ENCODE measurements at places on chromosomes 11 and 22.
A peak's percentile ranks its signal among the peaks of the same experiment; 100 is the strongest.

- DNase-seq: peak; percentile 25
Observed at GRCh38 chr11:123174196-123175183, 20.6 kb downstream of the CLMP start.

GRCh38 chr11:107689317-107690202 lies 22.3 kb downstream of the SLN start:
- DNase-seq: peak; percentile 75

DNA sequence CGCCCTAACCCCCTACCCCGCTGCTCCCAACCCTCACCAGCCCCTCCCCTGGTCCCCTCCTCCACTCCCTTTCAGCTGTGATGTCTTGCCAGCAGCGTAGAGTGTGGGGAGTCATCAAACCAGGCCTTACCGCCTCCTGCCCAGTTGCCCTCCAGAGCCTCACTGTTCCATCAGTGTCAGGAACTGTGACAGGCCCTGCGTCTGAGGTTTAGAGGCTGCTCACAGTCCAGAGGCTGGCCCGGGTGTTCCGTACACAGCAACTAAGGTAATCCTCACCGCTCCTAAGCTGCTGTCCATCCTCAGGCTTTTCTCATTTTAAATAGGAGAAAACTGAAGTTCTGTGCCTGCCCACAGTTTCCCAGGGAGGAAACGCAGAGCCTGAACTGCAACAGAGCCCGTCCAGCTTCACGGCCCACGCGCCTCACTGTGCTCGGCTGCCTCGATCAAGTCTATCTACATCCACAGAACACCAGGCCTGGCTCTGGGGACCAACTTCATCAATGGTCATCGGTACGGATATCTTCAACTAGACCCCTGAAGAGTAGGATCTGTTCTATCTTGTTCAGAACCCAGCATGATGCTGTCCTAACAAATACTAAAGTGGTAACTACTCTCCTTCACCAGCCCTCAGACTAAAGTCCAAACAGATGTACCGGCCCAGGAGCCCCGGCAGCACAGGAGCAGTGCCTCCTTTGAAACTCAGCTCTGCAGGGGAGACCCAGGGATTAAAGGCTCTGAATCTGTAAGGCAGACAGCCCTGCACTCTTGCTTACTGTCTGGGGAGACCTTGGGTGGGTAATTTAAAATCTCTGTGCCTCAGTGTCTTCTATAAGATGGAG lies 10.3 kb downstream of the VPS37C start:
- no peak for DNase-seq

- peak; percentile 68 for DNase-seq
Observed at GRCh38 chr11:3609416-3610265, 32.2 kb downstream of the ART5 start.

DNA sequence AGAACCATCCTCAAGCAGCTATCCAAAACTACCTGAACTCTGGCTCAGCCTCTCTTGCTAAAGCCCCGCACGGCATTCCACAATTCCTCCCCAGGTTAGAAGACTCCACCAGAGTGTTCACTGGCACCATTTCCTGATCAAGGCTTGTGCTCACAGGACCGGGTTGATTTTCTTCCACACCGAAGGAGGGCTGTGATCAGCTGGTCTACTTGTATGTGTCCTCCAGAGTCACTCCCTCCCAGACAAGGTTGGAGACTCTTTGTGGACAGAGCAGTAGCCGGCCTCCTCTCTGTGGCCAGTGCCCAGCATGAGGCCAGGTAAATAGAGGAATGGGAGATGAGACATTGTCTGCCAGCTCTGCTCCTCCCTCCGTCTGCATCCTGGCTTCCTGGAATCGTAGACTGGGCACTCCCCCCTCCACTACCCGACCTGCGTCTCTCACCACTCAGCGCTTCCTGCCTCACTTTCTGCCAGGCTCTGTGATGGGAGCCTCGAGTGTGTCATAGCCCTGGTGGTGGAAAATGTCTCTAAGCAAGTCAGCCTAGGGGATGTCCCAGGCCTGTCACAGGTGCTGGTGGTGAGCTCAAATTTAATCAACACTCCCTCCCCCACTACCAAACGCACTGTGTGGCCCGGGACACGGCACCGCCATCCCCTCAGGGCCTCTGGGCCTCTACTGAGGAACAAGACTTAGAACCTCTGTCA lies 12.5 kb upstream of the TMPRSS6 start:
- DNase-seq: no peak

DNA sequence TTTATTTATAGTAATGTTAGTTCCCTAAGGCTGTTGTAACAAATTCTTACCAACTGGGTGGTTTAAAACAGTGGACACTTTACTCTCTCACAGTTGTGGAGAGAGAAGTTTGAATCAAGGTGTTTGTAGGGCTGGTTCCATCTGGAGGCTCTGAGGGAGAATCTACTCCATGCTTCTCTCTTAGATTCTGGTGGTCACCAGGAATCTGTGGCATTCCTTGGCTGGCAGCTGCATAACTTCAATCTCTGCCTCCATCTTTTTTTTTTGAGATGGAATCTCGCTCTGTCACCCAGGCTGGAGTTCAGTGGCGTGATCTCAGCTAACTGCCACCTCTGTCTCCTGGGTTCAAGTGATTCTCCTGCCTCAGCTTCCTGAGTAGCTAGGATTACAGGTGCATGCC lies 46.3 kb downstream of the LDLRAD3 start:
- peak; percentile 15 for DNase-seq

- no peak for DNase-seq
Observed at GRCh38 chr11:65493367-65494176, 5.3 kb upstream of the MALAT1 start.

DNA sequence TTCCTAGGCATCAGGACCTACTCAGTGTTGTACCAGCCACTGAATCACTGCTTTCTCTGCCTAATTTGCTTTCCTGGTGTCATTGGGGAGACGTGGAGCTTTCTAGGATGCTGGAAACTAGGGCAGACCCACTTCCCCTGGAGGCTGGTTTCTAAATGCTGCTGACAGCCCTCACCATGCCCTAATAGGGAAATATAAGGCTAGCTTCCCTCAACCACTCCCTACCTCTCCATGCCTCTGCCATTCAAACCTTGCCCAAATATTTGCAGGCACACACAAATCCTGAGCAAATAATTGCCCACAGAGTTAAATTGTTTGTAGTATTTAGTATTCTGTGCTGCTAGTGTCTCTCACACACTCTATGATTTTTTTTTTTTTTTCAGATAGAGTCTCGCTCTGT lies 310.2 kb downstream of the DDX10 start:
- no peak for DNase-seq

DNA sequence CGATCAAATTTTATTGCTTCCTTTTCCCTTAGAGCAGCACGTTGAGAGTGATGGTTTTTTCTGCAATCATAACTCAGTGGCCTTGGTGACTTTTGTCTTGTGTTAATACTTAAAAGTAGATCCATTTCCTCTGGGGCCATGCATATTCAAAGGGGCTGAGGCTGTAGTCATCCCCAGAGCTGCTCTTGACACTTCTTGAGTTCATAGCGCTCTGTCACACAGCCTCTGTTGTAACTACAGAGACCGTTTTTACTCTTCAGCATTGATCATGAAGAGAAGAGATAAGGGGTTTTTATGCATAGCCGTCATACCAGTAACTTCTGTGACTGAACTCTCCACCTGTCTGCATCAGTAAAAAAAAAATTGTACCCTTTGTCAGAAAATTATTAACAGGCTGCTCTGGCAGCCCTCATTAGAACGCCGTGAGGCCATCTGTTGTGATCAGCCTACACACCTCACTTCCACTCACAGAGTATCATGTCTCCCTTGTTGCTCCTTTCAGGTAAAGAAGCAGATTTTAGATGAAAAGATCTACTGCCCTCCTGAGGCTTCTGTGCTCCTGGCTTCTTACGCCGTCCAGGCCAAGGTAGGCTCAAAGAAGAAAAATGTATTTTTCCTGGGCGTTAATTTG lies 38.4 kb downstream of the NF2 start:
- DNase-seq: no peak

GRCh38 chr22:50078246-50078645 lies 7.0 kb downstream of the MLC1 start:
- DNase-seq: no peak

- DNase-seq: peak; percentile 0
Observed at GRCh38 chr11:2517016-2517385, 72.2 kb downstream of the KCNQ1 start.

- DNase-seq: no peak
Observed at GRCh38 chr22:48076008-48076407, 1313.6 kb downstream of the TBC1D22A start.

- peak; percentile 72 for DNase-seq
Observed at GRCh38 chr11:20065406-20065805, 94.9 kb downstream of the DBX1 start.

GRCh38 chr11:35742707-35743454 lies 80.3 kb downstream of the TRIM44 start:
- no peak for DNase-seq

GRCh38 chr11:1777737-1778136 lies 14.0 kb upstream of the CTSD start:
- no peak for DNase-seq

GRCh38 chr22:42342426-42343120 lies 72.1 kb upstream of the TCF20 start:
- no peak for DNase-seq

DNA sequence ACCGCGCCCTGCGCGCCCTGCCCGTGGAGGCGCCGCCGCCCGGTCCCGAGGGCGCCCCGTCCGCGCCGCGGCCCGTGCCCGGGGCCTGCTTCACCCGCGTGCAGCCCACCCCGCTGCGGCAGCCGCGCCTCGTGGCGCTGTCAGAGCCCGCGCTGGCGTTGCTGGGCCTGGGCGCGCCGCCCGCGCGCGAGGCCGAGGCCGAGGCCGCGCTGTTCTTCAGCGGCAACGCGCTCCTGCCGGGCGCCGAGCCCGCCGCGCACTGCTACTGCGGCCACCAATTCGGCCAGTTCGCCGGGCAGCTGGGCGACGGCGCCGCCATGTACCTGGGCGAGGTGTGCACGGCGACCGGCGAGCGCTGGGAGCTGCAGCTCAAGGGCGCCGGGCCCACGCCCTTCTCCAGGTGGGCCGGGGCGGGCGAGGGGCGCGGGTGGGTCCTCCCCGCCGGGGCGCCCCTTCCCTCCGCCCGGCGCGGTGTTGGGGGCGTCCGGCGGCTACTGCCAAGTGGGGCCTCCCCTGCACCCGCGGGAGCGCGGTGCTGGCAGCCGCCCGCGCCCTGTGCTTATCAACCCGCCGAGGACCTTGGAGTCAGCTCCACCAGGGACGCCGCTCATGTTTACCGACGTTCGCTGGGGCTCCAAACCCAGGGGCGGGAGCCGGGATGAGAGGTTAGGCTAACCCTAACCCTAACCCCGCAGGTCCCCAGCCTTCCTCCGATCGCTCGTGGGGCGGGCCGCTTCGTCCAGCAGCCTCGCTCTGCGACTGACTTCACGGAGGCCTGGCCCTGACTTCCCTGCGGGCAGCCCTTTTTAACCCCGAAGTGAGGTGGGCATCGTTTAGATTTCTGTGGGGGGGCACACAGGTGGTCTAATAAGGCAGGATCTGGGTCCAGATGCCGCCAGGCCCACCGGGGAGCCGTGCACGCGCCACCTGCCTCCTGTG lies 649 bp downstream of the SELENOO start:
- no peak for DNase-seq

DNA sequence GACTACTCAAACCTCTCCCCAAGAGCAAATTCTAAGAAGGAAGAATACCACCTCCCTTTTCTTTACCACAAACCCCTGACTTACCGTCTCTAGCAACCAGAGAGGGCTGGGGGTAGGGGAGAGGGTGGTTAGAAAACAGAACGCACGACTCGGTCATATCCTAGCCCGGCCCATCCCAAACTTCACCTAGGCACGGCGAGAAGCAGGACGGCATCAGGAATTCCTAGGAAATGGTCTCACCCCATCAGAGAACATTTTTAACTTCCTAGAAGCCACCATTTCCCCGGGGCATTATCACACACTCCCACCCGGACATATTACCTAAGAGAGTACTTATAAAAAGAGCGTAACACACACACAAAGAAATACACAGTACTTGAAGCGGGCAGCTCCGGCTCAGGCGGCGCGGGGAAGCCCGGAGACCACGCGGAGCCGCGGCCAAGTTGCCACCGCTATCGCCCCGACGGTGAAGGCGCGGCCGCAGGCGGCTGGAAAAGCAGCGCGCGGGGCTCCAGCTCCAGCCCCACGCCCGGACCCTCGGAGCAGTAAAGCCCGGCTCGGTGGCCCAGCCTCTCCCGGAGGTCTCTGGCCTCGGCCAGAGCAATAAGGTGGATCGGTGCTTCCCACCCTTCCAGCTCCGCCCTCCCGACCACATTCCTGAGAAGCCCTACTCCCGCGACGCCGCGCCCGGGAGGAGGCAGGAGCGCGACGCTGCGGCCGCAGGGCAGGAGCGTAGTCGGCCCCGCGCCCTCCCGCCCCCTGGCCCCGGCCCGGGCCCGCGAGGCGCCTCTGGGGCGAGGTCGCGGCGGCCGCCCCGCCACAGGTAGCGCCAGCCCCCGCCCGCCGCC lies 878 bp downstream of the RRAS2 start:
- peak; percentile 78 for DNase-seq

- DNase-seq: no peak
Observed at GRCh38 chr11:9692691-9693090, 28.8 kb downstream of the SWAP70 start.

DNA sequence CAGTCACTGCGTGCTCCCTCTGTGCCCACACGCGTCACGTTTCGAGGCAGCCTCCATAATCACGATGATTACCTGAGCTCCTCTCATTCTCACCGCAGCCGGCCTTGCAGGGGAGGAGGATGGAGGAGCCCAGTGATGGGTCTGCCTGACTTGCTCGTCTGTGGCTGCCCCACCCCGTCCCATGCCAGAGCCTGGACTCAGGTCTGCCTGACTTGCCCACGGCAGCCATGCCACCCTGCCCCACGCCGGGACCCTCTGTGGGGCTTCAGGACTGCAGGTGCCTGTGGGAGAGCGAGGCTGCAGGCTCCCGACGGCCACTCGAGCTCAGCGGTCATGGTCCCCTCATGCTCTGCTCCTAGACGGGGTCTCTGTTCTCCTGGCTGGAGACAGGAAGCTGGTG lies 1025.1 kb downstream of the BRD1 start:
- DNase-seq: no peak

DNA sequence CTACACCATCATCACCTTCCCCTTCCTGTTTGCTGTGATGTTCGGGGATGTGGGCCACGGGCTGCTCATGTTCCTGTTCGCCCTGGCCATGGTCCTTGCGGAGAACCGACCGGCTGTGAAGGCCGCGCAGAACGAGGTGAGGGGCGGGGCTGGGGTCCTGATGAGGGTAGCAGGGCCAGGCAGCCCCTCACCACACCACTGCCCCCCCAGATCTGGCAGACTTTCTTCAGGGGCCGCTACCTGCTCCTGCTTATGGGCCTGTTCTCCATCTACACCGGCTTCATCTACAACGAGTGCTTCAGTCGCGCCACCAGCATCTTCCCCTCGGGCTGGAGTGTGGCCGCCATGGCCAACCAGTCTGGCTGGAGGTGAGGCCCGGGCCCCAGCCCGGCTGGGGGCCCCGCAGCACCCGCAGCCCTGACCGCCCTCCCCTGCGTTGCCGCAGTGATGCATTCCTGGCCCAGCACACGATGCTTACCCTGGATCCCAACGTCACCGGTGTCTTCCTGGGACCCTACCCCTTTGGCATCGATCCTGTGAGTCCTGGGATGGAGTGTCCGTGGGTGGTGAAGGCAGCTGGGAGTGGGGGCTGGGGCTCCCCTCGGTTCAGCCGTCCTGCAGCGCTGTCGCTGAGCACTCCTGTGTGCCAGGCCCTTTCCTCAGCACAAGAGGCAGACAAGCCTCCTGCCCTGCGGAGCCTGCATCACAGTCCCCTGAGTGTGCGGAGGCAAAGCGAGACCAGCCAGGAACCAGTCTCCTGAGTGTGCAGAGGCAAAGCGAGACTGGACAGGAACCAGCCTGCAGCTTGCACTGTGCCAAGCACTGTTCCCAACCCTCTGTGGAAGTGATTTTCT lies 8.8 kb downstream of the TCIRG1 start:
- no peak for DNase-seq

Measured in SJCRH30 (cell line).